Mesenteric fat pad (tissue), 1 donor: ENCODE measurements at places on chromosomes 4 and X.

- no peak for DNase-seq
Observed at GRCh38 chr4:4501679-4502078, 40.2 kb downstream of the STX18 start.

GRCh38 chrX:119459181-119459580, 9.1 kb upstream of the SLC25A5 start:
- DNase-seq, result no peak

DNA sequence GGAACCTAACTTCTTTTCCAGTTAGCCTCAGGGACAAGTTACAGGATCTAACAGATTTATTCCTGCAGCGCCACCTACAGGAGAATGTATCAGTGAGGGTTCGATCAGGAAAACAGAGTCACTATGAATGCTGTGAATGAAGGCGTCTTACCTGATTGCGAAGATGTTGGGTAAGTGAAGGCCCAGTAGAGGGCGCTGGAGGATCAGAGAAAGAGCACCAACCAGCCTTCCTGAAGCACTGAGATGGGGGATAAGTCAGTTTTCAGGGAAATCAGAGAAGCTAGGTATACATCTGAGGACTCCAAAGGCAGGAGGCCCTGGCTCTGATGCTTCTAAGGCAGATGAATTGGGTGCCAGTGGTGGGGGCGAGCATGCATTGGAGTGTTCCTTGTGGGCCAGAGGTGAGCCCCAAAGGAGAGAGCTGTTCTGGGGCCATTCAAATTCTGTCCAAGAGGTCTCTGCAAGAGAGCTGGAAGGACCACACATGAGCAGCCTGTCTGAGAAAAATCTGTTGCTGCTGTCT, 169.9 kb upstream of the AADAT start:
- no peak for DNase-seq

GRCh38 chr4:110049951-110050925, 137.6 kb downstream of the EGF start:
- DNase-seq, result no peak
